DMS153 (cell line): ENCODE measurements at places on chromosomes 16 and 17.
A peak's percentile ranks its signal among the peaks of the same experiment; 100 is the strongest.

DNA sequence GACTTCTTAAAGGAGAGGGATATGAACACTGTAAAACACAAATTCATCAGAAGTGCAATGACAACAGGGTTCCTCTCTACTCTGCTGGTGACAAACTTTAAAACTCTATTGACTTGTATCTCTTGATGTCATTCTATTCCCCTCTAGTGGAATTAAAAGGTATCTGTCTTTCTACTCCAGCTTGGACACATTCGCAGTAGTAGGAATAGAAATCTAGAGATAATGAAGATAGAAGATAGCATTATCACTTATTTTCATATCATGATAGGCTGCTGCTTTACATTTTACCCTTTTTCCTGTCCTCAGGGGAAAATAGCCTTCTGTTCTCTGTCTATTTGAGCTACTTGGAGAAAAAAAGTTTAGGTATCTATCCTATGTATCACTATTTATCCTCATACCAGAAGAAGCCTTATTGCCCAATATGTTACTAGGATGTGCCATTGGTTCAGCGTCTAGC, 209.6 kb upstream of the CACNG5 start:
- peak; percentile 2 for DNase-seq

GRCh38 chr16:19240494-19240893, 45.0 kb upstream of the CLEC19A start:
- no peak for DNase-seq

DNA sequence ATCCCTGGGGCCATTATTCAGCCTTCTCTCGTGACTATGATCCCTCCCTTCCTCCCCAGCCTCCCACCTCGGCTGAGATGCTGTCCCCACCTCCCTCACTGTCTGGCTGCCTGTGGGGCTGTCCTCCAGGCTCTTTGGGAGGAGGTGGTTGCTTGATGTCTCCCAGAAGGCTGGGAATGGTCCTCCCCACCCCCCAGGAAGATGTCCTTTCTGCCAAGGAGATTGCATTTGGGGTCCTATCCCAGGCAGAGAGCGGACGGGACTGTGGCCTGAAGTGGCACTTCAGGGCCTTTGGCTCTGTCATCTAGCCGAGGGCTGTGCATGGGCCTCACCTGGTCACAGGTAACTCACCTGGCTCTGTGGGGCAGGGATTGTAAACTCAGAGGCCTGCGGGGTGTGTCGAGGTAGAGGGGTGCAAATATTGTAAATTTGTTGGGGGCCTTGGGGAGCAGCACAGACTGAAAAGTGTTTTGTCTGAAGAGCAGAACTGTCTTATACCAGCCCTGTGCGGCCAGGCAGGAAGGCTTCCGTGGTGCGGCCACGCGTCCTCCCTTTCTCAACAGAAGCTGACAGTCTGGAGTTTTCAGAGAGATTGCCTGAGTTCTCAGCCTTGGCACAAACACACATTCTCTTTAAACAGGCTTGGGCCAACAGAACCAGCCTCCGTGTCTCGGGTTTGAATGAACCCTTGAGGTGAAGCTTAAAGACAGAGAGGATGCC, 177.9 kb downstream of the SEC14L1 start:
- no peak for DNase-seq

DNA sequence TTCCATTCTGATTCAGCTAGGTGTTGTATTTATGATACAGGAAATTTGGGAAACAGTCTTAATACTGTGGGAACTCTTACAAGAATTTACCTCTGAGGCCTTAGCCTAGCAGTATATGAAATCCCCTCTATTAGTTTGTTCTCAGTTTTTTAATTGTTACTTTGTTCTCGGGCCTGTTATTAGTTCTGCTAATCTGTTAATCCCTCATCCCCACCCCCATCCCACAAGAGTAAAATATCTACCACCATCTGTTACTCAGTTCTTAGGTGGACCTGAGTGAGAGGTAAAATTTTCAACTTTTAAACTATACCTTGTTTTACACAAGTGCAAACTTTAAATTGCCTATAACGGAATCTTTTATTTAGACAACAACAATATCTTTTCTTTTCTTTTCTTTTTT, 47.0 kb downstream of the RHOT1 start:
- DNase-seq: no peak

GRCh38 chr17:77354420-77354669, 213.6 kb downstream of the SEC14L1 start:
- DNase-seq: no peak

DNA sequence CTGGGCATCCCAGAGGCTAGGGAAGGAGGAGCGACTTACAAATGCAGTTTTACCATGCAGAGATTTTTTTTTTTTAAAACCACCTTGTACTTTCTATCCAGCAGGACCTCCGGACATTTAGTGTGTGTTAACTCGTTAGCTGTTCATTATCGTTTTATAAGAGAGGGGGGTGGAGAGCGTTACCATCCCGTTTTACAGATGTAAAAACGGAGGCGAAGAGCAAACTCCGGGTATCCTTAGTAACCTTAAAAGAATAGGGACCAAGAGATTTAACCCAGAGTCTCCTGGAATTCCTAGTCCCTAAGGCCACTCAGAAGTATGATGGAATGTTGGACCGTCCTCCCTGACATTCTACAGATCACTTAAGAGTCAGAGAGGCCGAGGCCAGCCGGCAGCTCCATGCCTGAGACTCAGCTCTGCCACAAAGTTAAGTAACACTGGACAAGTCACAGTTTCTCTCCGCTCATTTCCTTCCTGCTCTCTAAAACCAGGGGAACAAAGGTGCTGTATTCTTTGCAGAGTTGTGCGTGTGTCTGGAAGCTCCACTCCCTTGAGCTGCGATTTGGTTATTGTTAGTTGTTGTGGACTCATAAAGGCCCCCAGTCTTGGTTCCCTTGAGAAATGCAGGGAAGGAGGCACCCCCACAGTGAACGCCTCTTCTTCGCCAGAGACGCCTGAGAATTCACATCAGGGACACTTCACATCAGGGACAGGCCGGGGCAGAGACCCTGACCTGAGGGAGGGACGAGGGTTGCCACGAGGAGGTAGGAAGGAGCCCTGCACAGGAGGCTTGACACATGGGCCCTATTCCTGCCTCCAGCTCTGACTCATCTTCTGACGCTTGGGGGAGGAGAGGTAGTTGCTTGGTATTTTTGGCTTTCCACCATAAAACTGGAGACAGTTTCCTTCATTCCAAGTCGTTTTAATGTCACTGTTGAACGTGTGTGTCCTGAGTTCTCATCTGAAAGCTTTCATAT, 1.2 kb downstream of the DUSP14 start:
- DNase-seq: no peak

GRCh38 chr16:76222087-76222486, 55.1 kb upstream of the CNTNAP4 start:
- DNase-seq: no peak

DNA sequence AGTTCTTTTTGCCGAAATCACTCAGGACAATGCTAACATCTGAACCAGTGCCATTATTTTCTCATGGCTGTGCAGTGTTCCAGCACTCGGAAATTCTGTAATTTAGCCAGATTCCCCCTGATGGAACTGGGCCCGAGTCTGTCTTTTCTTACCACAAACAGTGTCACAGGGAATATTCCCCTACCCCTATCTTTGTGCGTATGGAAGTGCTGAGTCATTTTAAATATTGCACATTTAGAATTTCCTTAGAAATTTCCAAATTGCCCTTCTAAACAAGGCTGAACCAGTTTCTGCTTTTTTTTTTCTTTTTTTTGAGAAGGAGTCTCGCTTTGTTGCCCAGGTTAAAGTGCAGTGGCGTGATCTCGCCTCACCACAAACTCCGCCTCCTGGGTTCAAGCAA, 88.0 kb upstream of the CREBBP start:
- DNase-seq: no peak

DNA sequence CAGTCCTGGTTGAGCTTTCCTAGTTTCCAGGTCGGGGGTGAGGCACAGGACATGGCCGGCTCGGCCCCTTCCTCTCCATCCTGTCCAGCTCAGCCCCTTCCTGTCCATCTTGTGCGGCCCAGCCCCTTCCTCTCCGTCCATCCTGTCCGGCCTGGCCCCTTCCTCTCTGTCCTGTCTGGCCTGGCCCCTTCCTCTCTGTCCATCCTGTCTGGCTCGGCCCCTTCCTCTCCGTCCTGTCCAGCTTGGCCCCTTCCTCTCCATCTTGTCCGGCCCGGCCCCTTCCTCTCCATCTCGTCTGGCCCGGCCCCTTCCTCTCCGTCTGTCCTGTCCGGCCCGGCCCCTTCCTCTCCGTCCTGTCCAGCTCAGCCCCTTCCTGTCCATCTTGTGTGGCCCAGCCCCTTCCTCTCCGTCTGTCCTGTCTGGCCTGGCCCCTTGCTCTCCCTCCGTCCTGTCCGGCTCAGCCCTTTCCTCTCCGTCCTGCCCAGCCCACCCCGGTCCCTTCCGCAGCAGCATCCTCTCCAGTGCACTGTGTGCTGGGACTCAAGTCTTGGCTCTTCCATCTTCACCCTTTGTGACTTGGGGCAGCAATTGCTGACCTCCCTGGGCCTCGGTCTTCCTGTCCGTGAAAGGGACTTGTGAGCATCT, 5.5 kb upstream of the ZNF750 start:
- DNase-seq: no peak

DNA sequence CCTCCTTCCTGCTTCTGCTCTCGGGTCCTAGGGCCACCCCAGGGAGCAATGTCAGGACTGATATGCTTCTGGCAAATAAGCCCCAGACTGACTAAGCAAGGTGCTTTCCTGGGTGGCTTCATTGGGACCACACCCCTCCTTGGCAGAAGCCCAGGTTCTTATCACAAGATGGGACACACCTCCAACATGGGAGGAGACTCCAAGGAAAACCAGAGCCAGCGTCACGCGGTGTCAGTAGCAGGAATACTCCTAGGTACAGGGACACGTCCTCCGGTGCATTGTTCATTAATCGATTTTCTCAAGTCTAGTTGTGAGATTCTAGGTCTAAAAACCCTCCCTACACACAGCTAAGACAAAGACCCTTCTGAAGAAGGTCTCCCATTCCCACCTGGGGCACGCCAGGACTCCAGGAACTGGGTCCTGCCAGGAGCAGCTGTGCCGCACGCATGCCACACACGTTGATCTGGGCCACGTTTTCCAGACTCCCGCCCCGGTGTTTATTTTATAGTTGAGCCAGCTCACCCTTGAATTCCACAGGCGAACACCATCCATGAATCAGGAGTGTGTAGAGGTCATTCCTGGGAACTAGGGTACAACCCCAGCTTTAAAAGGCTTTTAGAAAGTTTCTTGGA, 30.8 kb downstream of the FA2H start:
- peak; percentile 87 for DNase-seq

DNA sequence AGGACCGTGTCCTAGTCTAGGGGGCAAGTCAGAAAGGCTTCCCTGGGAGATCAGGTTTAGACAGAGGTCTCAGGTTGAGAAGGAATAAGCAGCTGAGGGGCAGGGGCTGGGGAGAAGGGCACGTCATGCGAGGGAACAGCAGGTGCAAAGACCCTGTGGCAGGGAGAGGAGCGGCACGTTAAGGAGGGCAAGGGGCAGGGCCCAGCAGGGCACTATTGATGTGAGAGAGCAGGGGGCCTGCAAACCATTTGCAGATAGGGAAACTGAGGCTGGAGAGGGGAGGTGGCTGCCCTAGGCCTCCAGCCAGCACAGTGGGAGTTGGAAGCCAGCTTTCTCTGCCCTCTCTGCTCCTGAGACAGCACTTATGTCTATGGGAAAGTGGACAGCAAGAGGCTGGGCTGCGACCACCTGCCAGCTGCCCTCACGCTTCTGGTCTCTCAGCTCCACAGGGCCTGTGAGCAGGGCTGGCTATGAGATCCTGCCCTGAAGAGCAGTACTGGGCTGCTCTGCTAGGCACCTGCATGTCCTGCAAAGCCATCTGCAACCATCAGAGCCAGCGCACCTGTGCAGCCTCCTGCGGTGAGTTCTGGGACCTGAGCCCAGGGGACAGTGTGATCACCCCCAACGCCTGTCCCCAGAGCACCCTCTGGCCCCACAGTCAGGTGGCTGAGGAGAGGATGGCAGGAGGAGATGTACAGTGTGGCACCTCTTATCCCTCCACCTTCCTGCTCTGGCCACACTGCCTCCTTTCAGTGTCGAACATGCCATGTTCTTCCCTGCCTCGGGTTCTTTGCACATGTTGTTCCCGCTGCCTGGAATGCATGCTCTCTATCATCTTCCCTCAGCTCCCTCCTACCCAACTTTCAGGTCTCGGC, 61.5 kb downstream of the USP22 start:
- no peak for DNase-seq

- no peak for DNase-seq
Observed at GRCh38 chr17:57484081-57484666, 227.9 kb downstream of the MSI2 start.

DNA sequence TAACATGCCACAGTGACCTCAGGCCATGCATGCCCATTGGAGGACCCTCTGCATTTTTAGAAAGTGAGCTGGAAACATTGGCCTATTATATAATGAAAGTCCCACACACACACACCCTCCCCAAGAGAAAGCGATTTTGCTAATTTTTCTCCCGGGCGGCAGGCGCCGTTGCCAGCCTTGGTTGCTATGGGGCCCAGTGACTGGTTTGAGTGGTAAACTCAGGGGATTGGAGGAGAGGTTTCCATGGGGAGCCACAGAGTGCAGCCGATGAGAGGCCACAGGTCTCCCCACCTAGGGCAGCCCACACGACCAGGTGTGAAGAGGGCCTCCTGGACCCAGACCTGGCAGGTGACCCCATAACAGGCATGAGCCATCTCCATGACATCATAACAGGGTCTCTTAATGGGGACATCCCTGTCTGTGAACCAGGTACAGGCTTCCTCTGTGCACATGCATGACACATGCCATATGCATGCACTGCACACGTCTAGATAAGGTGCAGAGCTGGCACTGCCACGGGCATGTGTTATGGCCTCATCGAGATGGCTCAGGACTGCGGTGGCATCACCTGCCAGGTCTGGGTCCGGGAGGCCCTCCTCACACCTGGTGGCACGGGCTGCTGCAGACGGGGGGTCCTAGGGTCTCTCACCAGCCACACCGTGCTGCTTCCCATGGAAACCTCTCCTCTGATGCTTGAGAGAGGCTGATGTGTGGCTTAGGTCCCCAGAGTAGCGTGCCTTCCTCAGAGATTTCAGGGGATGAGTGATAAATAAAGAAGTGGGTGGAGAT, 144.1 kb downstream of the RBFOX3 start:
- no peak for DNase-seq

- no peak for DNase-seq
Observed at GRCh38 chr16:21302898-21303528, 24.9 kb upstream of the CRYM start.

GRCh38 chr16:14286368-14287230, 215.5 kb downstream of the MRTFB start:
- no peak for DNase-seq

- DNase-seq: no peak
Observed at GRCh38 chr17:4501295-4501949, 2.7 kb downstream of the SPNS2 start.

- DNase-seq: peak; percentile 65
Observed at GRCh38 chr17:20952183-20952582, 90.6 kb downstream of the USP22 start.

GRCh38 chr16:24838554-24839266, 7.1 kb upstream of the SLC5A11 start:
- no peak for DNase-seq

DNA sequence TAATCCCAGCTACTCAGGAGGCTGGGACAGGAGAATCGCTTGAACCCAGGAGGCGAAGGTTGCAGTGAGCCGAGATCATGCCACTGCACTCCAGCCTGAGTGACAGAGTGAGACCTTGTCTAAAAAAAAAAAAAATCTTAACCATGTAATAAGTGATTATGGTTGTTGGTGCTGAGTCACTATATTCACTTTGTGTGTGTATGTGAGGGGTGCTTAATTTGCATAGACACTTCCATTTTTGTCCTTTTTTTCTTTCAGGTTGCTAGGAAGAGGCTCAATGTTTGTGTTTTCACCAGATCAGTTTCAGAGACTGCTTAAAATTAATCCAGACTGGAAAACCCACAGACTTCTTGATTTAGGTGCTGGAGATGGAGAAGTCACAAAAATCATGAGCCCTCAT, 18.2 kb downstream of the METTL9 start:
- DNase-seq: no peak

GRCh38 chr16:76665571-76666275, 388.5 kb downstream of the CNTNAP4 start:
- DNase-seq: no peak
